ENCODE measurements at places on chromosomes 7 and 10.

GRCh38 chr7:24510759-24511158 lies 62.5 kb upstream of the PALS2 start:
- DNase-seq, result no peak

GRCh38 chr7:2657920-2658671 lies 26.3 kb downstream of the TTYH3 start:
- no peak for DNase-seq

DNA sequence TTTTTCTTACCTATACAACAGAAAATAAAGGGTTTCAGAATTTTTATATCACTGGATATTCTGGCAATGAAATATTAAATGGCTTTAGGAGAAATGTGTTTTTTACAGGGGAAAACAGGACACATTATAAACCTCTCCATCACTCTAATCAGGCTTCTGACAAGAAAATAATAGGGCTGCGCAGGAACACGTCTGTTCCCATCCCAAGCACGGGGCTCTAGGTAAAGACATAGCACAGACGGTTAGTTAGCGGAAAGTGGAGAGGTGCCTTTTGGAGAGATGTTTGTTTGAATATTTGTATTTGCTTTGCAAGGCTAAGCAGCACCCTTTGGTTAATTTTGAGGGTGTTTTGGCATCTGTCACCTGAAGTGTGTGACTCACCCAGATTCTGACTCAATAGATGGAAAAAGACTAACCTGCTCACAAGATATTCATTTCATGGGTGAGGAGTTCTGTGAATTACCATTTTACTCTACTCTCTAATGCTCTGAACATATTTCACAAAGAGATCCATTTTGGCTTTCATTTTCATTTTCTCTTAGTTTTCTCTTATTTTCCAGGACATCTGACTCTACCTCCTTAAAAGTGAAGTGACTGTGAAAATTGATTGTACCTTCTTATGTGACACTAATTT lies 174.5 kb upstream of the AKR1E2 start:
- no peak for DNase-seq

GRCh38 chr10:84588426-84588825 lies 260.0 kb downstream of the CCSER2 start:
- DNase-seq, result no peak

DNA sequence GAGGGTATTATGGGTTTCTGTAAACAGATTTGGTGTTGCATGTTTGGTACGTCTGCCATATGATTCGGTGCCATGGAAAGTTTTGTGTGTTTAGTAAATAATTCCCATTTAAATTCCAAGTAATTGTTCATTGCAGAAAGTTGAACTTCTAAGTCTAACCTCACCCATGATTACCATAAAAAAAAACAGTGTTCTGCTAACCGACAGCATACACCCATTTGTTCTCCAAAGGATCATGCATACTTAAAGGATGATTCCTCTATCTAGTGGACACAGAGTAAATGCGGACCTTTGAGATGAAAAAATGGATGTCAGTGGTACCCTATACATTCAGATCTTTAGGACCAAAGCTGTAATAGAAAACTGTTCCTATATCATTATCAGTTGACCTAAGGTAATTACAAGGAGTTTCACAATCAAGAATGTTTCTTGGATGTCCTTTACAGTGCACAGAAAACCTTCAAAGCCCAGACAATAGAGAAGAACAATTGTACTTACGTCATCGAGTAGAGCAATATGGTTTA lies 209.9 kb downstream of the CRPPA start:
- no peak for DNase-seq

- DNase-seq, result no peak
Measured at GRCh38 chr7:36865019-36865418, 140.7 kb upstream of the AOAH start.

GRCh38 chr10:78044179-78044578 lies 10.5 kb downstream of the RPS24 start:
- DNase-seq, result no peak

- peak; percentile 30 for DNase-seq
Measured at GRCh38 chr7:27170426-27171324, 3.4 kb downstream of the HOXA10 start.

DNA sequence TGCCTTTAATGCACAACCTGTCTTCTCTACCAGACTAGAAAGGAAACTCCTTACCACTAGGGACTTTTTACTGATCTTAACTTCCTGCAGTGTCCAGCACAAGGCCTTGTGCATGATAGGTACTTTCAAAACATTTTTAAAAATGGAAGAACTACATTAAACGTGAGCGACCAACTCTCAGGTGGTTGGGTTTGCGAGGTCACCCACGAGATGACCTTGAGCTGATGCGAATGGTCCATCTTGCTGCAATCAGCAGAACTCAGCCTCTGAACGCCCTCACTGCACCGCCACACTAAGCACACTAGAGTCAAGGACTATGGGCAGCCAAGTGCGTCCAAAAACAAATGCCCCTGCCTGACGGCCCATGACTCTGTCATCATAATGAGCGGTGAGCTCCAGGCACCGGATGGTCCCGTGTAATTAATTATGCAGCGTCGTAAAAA lies 34.9 kb upstream of the PTF1A start:
- no peak for DNase-seq

- DNase-seq, result no peak
Measured at GRCh38 chr10:14552015-14552414, 221.3 kb upstream of the FRMD4A start.

DNA sequence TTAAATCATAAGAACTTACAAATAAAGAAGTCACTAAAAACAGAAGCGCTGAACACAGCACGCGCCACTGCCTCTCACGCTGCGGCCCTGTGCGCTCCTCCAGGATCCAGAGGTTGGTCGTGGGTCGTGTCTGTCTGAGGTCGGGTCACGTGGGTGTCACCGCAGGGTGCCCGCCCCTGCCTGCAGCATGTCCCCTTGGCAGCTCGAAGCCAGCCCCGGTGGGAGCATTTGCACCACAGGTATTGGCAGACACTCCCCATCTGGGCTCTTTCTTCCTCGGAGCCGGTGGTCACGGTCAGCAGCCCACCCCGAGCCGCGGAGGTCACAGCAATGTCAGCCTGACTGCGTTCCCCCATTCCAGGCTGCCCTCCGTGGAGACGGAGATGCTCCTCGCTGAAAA lies 88.6 kb downstream of the PDGFA start:
- DNase-seq, result no peak

DNA sequence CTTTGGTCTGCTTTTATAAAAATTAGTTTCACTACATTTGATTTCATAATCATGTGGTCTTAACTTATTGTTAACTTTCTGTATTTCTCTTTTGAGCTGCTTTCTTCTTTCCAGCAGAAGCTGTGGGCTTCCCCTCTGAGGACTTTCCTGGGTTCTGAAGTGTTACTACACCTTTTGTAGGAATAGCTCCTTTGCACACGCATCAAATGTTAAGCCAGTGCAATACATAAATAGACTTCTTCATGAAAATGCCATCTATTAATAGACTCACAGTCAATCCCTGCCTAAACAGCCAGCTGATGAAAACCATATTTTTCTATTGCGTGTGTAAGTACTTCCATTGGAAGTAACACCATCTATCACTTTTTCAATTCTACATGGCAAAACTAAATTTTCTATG lies 1.5 kb downstream of the ABCB4 start:
- DNase-seq, result no peak

DNA sequence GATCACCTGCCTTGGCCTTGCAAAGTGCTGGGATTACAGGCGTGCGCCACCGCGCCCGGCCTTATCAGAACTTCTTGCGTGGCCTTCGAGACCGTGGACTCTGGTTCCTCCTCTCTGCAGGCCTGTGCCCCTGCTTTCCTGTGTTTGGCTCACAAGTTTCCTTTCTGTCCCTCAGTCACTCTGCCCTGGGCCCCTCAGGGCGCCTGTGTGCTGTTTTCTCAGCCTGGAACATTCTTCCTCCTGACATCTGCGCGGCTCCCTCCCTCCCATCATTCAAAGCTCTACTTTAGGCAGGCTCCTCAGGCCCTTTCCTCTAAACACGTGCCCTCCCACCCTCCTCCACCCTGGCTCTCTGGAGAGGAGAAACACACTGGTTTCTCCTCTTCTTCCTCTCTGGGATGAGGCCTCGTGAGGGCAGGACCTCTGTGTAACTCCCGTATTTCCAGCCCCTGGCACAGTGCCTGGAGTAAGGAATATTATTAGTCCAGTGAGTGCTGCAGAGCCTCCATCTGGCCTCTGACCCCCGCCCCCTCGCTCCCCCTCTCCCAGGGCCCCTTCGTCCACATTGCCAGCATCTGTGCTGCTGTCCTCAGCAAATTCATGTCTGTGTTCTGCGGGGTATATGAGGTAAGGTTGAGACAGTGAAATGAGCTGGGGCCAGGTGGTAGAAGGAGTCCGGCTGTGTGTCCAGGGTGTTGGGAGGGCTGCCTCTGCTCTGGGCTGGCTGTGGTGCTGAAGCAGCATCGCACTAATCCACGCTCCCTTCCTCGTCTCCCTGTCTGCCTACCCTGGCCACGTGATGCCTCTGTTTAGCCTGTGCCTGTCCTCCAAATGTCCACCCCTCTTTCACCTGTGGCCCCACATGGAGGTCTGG lies 7.1 kb downstream of the CLCN1 start:
- peak; percentile 13 for DNase-seq

GRCh38 chr10:86259901-86260562 lies 106.6 kb downstream of the GRID1 start:
- no peak for DNase-seq

- DNase-seq, result no peak
Measured at GRCh38 chr7:32179567-32179966, 109.4 kb upstream of the PDE1C start.

DNA sequence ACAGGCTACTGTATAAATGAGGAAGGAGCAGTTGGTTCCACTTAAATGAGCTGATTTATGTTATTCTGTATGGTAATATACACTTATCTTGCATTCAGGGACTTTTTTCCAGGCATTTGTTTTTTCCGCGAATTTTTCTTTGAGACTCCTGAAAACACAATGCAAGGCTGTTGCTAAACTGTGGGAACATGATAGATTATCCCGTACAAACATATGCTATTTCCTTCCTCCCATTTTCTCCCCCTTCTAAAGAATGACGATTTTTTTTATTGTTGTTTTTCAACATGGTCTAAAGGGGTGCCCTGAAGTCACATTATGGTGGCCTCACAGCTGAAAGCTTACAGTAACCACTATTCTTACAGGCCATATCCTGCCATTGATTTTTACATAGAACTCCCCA lies 523.9 kb upstream of the NRP1 start:
- DNase-seq, result no peak

DNA sequence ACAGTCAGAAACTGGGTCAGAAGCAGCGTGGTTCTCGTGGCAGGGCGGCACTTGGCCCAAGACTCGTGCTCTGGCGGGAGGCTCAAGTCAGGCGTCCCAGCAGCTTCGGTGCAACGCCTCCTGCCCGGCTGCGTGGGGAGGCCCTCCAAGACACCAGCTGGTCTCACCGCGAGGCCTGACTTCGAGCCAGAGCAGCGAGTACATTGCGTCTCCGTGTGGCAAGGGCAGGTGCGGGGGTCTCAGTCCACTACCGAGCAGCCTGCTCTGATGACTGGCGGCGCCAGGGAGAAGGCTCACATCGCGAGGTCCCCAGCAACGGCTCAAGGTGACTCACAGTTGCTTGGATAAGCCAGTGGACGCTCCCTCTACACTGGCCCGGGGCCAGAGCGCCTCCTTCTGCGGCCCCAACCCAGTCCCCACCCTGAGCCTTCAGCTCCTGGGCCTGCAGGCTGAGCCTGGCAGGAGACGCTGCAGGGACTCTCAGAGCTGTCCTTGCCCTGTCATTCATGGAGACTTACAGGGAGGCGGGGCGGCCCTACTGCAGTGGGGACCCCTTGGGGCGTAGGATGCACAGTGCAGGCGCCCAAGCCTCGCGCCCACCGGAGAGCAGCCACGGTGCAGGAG lies 41.9 kb upstream of the PRKAR1B start:
- no peak for DNase-seq

GRCh38 chr10:127175357-127176110 lies 20.9 kb downstream of the INSYN2A start:
- no peak for DNase-seq

DNA sequence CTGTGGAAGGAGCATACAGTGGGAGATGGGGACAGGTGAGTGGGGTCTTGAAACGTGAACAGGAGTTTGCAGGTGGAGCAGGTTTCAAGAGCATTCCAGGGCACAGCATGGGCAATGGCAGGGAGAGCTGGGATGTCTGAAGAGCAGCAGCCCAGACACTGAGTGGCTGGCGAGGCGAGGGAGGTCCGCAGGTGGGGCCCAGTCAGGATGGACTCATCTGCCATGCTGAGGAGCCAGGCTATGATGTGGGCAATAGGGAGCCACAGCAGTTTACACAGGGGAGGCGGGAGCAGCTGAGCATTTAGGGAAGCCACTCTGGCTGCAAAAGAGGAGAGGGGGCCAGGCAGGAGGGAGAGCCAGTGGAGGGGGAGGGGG lies 138.7 kb downstream of the FAM53B start:
- no peak for DNase-seq

GRCh38 chr10:89355394-89355931 lies 22.4 kb upstream of the IFIT1B start:
- no peak for DNase-seq

DNA sequence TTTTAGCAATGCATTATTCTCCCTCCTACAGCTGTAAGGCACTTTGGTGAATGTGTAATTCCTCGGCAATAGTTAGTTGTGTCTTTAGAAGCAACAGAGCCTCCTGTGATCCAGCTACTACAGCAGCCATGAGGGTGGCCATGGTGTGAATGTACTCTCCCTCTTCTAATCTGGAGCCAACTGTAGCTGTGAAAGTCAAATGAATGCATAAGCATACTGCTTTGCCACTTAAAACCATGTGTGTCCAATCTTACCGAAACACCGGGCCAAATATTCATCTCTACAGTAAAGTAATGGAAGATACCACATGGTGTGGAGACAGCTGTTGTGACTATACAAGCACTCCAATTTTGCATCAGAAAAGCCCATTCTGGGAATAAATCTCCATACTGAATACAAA lies 195.0 kb downstream of the DNAJC1 start:
- DNase-seq, result no peak

DNA sequence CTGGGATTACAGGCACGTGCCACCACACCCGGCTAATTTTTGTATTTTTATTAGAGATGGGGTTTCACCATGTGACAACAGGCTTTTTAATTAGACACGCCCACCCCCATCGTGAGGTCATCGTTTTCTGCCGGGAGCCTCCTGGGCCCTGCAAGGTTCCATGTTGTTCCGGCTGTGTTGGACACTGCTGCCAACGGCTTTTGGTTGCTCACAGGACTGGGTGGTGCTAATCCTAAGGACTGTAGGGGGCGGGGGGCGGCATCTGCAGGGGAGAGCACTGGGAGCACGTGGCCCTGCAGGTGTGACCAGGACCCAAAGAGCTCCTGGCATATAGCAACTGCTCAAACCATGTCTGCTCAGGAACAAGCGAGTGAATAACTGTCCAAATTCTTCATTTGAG lies 29.5 kb upstream of the INSIG1 start:
- DNase-seq, result no peak

DNA sequence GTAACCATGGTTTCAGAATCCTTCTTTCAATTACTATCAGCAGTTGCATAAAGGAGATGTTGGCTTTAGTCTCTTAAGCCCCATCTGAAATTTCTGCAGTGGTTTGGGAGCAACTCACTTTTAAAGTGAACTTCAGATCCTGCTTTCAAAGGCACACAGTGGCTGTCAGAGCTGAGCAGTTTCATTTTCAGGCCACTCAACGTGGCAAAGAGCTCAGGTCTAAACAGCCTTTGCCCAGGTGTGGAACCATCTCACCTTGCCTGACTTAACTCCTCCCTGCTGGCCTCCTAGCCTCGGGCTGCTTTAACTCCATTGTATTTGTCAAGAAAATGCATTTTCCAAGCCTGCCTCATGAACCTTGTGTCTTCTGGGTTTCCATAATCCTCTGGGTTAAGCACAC lies 197.5 kb upstream of the KMT2E start:
- DNase-seq, result no peak
